Psoas muscle (tissue), 8 donors: ENCODE measurements at places on chromosomes 7 and 10. TPM values are rescaled to one million over a fixed set of nuclear protein-coding genes. Genes with fewer than 3 reads are reported as not detected.
A peak's percentile ranks its signal among the peaks of the same experiment; 100 is the strongest.

DNA sequence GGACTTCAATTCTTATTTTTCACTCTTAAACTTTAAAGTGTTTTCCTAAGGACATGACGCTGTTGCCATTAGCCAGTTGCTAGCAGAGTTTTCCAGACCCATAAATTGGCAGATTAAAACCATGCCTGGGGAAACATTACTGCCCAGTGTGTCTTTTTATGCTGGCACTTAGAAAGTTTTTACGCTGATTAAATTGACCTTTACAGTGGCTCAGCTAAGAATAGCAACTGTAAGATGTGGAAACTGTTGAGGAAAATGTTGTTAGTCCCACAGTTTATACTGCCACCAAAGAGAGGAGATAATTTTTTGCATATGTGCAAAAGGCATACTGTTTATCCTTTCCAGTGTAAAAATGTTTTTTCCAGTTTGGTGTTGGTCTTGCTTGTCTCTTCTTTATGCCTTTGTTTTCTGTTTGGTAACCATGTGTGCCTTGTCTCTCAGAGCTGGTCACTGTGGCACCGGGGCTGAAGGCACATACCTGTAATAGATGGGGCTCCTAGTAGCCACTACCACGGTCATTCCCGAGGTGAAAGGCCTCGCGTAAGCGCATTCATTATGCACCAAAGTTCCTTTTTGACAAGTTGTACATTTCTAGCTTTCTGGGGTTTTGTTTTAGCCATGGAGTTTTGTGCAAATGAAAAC is 45.3 kb downstream of the CYP17A1 start:
- no peak for DNase-seq

DNA sequence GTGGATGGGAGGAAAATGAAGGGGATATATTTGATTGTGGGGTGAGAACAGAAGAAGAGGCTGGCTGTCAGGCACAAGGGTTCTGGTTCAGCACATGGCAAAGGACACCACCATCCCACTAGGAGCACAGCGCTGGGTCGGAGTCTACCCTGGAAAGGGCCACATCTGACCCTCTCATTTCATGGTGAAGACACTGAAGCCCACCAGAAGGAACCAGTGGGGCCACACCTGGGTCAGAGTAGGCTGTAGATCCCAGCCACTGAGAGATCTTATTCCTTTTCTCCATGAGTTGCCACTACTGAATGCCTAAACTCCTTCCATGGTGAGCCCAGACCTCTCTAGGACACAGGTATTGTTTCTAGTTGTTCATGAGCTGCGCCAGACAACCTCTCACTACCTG is 25.8 kb downstream of the SFTPD start:
- DNase-seq, result no peak

- no peak for DNase-seq
Measured at GRCh38 chr7:4225361-4225771, 456.7 kb upstream of the FOXK1 start.

DNA sequence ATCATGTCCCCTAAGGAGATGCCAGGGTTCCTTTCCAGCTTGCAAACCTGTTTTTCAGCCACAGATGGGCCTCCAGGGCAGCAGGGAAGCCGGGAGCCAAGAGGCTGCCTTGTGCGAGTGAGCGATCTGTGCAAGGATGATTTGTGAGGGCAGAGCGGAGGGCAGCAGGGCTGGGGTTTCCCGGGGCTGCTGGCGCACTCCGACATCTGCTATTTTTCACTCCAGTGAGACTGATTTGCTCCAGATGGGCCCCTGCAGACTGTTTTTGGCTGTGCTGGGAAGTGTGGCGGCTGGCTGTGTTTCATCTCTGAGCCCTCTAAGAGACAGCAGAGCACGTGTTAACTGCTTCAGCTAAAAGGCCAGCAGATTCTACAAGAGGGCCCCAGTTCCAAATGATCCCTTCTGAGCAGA is 466.2 kb downstream of the TYW1 start:
- DNase-seq, result no peak

GRCh38 chr7:968205-969105 is 6.9 kb downstream of the COX19 start:
- DNase-seq, result no peak

- DNase-seq, result no peak
Measured at GRCh38 chr10:35079763-35080162, 10.4 kb downstream of the CUL2 start.

DNA sequence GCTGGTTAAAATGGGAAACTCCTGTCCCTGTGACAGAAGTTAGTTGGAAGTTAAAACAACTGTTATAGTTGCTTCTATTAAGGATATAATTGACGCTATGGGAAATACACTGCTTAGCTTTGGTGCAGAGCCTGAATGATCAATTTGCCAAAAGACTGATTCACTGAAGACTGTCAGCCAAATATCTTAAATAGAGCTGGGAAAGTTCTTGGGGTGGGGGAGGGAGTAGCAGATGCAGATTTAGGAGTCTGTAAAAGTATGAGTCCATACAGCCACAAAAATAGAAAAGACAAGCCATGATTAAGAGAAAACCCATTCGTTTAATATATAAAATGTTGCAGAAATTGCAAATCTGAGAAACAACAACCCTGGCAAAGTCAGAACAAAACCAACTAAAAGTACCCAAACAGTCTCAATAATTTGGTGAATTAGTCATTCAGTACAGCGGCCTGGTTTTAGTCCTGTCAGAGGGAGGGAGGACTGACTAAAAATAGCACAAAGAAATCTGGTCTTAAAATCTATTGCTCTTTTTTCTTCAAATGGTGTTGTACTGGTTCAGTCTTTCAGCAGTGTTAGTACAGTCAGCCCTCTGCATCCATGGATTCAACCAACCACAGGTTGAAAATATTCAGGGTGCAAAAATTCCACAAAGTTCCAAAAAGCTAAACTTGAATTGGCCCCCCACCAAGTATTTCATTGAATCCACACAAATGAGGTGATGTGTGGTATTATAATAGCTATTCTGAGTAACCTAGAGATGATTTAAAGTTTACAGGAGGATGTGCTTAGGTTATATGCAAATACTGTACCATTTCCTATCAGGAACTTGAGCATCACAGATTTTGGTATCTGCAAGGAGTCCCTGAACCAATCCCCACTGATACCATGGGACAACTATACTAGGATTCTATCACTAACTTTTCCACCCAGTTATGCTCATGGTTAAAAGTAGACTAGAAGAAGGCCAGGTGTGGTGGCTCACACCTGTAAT is 30.0 kb downstream of the STK17A start:
- DNase-seq, result no peak

- DNase-seq, result no peak
Measured at GRCh38 chr10:46217752-46218453, 68.9 kb upstream of the ANTXRL start.

DNA sequence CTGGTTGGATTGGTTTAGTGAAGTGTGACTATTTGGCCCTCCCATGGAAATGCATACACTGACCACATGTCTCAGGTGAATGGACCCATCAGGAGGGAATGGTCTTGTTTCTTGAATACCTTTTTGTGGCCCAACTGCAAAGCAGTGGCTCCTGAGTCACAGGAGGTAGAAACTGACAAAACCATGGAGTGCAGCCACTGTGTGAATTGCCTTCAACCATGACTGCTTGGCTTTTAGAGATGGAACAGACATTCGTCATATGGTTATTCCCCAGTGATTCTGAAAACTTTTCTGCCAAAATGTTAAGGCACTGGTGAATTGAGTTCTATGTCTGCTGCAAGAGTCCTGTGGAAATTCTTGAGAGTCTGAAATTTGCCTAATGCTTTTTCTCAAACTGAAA is 64.7 kb downstream of the CDK14 start:
- no peak for DNase-seq

GRCh38 chr7:48158404-48158803 is 12.9 kb upstream of the ABCA13 start:
- DNase-seq, result no peak

- peak; percentile 89 for DNase-seq
Measured at GRCh38 chr10:103843854-103844570, 11.4 kb downstream of the SH3PXD2A start.

DNA sequence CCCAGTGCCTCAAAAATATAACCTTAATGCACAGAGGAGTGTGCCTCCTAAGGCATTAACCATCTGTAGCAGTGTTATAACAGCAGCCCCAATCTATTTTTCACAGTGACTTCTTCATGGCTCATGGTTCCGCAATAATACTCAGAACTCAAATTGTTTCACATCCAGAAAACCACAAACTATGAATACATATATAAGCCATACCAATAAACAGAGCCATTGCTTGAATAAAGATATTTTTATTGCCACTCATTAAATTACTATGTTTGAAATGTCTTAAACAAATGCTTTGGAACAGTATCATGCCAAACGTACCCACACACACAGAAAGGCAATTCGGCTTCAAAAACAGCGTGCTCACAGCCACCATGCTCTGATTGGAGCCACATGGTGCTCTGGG is 629.3 kb upstream of the NRP1 start:
- DNase-seq, result no peak

DNA sequence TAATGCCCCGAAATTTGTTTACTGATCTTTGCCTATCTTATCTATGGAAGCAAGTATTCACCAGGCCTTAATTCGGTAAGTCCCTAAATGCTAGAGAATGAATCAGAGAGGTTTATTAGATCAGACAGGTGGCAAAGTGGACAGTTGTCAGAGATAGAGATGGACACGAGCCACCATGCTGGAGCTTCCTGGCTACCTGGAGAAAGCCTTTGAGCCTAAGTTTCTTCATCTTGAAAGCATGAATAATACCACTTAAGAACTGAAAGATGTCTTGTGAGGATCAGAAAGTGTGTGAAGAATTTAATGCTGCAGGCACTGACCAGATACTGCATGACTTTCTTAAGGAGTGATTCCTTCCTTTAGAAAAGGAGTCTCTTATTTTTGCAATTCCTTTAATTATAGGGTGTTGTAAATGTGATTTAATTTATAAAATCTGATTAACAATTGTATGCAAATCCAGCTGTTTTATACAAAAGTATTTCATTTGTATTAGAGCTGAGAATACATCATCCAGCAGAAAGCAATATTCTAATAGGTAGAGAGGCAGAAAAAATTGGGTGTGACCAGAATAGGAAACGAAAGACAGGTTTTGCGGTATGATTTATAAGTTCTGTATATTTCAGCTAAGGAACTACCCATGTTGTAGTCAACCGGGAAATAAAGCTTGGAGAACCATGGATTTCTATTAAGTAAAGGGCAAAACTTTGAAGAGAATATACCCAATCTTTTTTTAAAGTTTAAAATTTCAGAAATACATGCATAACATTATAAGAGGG is 82.7 kb downstream of the SMURF1 start:
- no peak for DNase-seq

GRCh38 chr10:70974351-70974901 is 86.1 kb upstream of the PCBD1 start:
- no peak for DNase-seq

GRCh38 chr7:47563521-47563920 is 18.4 kb downstream of the TNS3 start:
- DNase-seq, result no peak

GRCh38 chr7:100401811-100402210 is 26.7 kb downstream of the ZCWPW1 start:
- no peak for DNase-seq

- DNase-seq, result no peak
Measured at GRCh38 chr7:72435925-72436480, 23.9 kb upstream of the CALN1 start.

UBE3C gene
- 31.9 TPM for polyA plus RNA-seq

ITGA8 gene
- 5.0 TPM for polyA plus RNA-seq

OPN1SW gene
- polyA plus RNA-seq, result 0.10 TPM

TECPR1 gene
- polyA plus RNA-seq, result 14.0 TPM

RBP3 gene
- not detected for polyA plus RNA-seq

SLC26A3 gene
- polyA plus RNA-seq, result not detected

NPTX2 gene
- polyA plus RNA-seq, result 6.8 TPM

UROS gene
- polyA plus RNA-seq, result 52.0 TPM

CAMK2B gene
- 24.3 TPM for polyA plus RNA-seq
